ENCODE measurements at places on chromosomes 5 and 9.

DNA sequence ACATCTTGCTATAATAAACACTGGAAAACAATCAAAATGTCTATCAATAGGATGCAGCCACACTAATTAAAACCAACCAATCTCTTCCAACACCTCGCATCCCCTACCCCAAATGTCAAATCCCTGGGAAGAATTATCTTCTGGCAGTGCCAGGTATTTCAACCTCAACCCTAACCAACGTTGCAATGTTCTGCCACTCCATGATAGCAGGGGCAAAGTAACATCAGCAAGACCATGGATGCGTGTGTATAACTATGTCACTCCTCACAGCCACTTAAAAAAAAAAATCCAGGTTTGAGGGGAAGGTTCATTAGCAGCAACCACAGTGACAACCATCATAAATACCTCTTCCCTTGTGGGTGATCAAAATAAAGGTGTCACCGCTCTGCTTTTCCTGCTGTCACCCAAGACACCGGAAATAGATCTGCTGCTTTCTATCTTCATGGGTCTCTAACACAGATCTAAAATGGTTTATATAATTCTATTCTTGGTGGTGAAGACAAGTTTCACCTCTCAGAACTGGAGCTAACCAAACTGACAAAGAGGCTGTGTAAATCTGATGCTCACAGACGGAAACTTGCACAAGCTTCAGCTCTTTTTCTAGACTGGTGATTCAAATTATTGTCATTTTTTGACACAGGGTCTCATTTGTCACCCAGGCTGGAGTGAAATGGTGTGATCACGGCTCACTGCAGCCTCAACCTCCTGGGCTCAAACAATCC, 9.9 kb downstream of the HSPA9 start:
- no peak overlapping the region for H3K4me3 ChIP-seq
- no peak overlapping the region for H3K27ac ChIP-seq
- H3K27me3 ChIP-seq: no peaks in the 10 kb centered on the region
- H3K4me1 ChIP-seq: no peaks in the 10 kb centered on the region
- DNase-seq: no peak

GRCh38 chr5:139708434-139708861, 60.3 kb downstream of the CXXC5 start:
- peak overlapping the region; percentile 11 for H3K27ac ChIP-seq
- no peaks in the 10 kb centered on the region for H3K4me1 ChIP-seq
- H3K4me3 ChIP-seq: no peak overlapping the region
- peak; percentile 27 for DNase-seq
- H3K36me3 ChIP-seq: no peaks in the 10 kb centered on the region
- H3K27me3 ChIP-seq: no peaks in the 10 kb centered on the region

- no peaks in the 10 kb centered on the region for H3K27me3 ChIP-seq
- H3K4me3 ChIP-seq: no peak overlapping the region
- no peak overlapping the region for H3K27ac ChIP-seq
- H3K36me3 ChIP-seq: no peaks in the 10 kb centered on the region
- no peaks in the 10 kb centered on the region for H3K4me1 ChIP-seq
- no peak for DNase-seq
Measured at GRCh38 chr9:135769489-135770202, 67.7 kb downstream of the KCNT1 start.

- no peaks in the 10 kb centered on the region for H3K36me3 ChIP-seq
- H3K27ac ChIP-seq: no peak overlapping the region
- H3K4me1 ChIP-seq: no peaks in the 10 kb centered on the region
- no peak overlapping the region for H3K4me3 ChIP-seq
Measured at GRCh38 chr5:180595381-180596114, 4.2 kb upstream of the SCGB3A1 start.

DNA sequence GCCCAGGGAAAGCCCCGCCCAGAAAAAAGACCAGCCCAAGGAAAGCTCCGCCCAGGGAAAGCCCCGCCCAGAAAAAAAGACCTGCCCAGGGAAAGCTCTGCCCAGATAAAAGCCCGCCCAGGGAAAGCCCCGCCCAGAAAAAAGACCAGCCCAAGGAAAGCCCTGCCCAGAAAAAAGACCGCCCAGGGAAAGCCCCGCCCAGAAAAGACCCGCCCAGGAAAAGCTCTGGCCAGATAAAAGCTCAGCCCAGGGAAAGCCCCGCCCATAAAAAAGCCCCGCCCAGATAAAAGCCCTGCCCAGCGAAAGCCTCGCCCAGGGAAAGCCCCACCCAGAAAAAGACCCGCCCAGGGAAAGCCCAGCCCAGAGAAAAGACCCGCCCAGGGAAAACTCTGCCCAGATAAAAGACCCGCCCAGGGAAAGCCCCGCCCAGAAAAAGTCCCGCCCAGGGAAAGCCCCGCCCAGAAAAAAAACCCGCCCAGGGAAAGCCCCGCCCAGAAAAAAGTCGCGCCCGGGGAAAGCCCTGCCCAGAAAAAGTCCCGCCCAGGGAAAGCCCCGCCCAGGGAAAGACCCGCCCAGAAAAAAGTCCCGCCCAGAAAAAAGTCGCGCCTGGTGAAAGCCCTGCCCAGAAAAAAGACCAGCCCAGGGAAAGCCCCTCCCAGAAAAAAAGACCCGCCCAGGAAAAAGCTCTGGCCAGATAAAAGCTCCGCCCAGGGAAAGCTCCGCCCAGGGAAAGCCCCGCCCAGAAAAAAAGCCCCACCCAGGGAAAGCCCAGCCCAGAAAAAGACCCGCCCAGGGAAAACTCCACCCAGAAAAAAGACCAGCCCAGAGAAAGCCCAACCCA, 11.9 kb downstream of the GRIN1 start:
- H3K27ac ChIP-seq: no peak overlapping the region
- no peaks in the 10 kb centered on the region for H3K27me3 ChIP-seq
- DNase-seq: no peak
- H3K4me1 ChIP-seq: no peaks in the 10 kb centered on the region
- no peak overlapping the region for H3K4me3 ChIP-seq
- H3K36me3 ChIP-seq: no peaks in the 10 kb centered on the region

- H3K27ac ChIP-seq: no peak overlapping the region
- no peaks in the 10 kb centered on the region for H3K36me3 ChIP-seq
- no peak for DNase-seq
- H3K4me1 ChIP-seq: no peaks in the 10 kb centered on the region
Measured at GRCh38 chr5:62214701-62215100, 91.3 kb upstream of the KIF2A start.

DNA sequence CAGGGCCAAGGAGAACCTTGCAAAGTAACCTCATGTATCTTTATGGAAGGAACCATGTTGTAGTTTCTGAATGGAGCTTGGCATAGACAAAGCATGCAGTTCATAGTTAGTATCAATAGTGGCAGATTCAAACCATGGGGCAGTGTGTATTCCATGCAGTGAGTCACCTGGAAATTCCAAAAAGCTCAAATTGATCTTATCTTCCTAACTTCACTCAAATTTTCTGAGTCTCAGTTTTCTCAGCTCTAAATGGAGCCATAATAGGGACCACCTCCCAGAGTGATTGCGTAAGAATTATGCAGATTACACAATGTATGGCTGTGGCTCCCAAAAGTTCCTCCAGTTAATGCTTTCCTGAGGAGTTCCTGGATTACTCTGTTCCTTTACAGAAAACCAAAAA, 549.9 kb upstream of the KLF4 start:
- H3K27me3 ChIP-seq: no peaks in the 10 kb centered on the region
- no peaks in the 10 kb centered on the region for H3K4me1 ChIP-seq
- no peaks in the 10 kb centered on the region for H3K36me3 ChIP-seq
- no peak for DNase-seq

GRCh38 chr5:37086466-37087173, 162.6 kb downstream of the CPLANE1 start:
- no peak overlapping the region for H3K27ac ChIP-seq
- no peaks in the 10 kb centered on the region for H3K27me3 ChIP-seq
- DNase-seq: no peak
- H3K4me3 ChIP-seq: no peak overlapping the region

DNA sequence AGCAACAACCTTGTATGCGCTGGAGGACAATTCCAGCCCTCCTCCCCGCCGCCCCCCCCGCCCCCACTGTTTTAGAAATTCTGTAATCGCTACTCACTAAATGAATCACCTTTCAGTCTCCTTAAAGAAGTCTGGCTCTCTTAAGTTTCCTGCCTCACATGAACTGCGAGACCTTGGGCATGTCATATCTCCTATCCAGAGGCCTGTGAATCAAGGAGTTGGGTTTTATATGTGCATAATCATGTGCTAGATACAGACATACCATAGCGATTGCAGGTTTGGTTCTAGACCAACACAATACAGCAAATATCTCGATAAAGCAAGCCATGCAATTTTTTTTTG, 337 bp upstream of the DMAC1 start:
- no peak for DNase-seq
- no peaks in the 10 kb centered on the region for H3K27me3 ChIP-seq
- no peaks in the 10 kb centered on the region for H3K36me3 ChIP-seq
- H3K4me3 ChIP-seq: peak overlapping the region; percentile 69
- no peaks in the 10 kb centered on the region for H3K4me1 ChIP-seq

DNA sequence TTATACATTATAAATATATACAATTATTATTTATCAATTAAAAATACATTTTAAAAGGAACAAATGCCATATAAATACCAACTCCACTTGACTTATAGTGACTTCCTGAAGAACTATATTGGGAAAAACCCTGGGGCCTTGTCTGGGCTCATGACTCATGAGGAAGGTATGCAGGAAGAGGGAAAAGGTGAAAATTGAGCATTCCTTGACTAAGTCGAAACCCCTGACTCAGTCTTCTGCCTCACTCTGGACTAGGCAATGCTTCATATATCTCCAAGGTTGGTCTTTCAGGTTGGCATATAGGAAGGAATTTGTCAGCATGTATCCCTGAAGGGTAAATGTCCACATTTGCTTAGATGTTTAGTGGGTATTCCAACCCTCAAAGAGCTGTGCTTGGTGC, 78.5 kb downstream of the SH3TC2 start:
- H3K27ac ChIP-seq: no peak overlapping the region
- H3K4me1 ChIP-seq: peaks cover 2% of the 10 kb centered on the region
- H3K36me3 ChIP-seq: no peaks in the 10 kb centered on the region
- no peak for DNase-seq

DNA sequence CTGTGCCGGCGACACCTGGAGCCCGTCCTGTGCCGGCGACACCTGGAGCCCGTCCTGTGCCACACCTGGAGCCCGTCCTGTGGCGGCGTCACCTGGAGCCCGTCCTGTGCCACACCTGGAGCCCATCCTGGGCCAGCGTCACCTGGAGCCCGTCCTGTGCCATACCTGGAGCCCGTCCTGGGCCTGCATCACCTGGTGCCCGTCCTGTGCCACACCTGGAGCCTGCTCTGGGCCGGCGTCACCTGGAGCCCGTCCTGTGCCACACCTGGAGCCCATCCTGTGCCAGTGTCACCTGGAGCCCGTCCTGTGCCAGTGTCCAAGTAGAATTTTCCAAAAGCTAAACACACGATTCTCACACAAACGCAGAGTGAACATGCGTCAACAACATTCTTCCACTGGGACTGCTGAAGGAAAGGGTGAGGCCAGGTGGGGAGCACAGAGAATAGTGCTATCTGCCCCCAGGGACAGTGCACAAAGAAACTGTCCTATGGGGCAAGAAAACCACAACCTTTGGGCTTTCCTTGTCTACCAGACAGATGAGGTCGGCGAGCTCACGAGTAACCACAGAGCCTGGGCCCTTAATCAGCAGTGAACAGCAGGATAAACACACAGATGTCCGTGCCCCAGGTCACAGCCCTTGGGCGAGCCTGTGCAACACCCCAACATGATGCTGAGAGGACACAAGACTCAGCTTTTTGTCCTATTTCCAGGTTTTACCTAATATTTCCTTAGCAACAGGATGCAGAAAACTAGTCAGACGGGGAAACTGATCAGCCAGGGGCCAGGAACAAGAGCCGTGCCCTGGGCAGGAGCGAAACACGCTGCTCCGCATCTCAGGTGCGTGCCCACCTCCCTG, 7.9 kb downstream of the QSOX2 start:
- no peak overlapping the region for H3K27ac ChIP-seq
- H3K27me3 ChIP-seq: no peaks in the 10 kb centered on the region
- no peak overlapping the region for H3K4me3 ChIP-seq
- H3K4me1 ChIP-seq: no peaks in the 10 kb centered on the region
- no peaks in the 10 kb centered on the region for H3K36me3 ChIP-seq
- DNase-seq: no peak

DNA sequence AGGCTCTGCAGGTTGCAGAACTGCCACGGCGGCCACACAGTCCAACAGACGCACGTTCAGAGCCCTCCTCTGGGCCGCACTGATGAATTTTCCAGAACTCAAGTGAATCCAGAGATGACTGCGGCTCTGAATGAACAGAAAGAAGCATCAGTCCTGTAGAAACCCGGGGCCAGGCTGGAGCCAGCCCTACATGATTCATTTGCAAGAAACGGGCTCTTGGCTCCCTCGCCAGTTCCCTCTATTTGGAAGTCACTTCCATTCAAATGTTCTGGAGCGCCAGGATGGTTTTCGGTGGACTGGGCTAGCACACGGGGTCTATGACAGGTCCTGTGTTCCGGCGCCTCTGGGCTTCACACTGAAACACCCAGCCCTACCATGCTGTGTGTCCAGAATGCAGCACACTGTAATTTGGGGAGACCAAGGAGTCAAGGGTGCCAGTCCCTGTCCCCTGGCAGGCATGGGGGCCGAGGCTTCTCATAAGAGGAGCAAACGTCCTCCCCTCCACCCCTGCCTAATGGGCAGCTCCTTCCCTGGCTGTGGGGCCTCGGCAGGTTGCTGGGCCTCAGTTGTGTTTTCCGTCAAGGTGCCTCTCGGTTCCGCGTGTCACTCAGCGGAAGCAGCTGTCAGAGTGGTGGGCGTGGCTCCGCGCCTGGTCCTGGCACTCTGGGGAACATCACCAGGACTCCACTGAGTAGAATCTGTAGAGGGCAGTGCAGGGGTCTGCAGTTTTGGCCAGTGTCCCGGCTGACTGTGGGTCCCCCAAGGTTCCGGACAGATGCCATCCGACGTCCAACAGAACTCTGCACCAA, 18.1 kb upstream of the COL5A1 start:
- H3K27me3 ChIP-seq: no peaks in the 10 kb centered on the region
- DNase-seq: peak; percentile 60
- no peaks in the 10 kb centered on the region for H3K4me1 ChIP-seq
- no peak overlapping the region for H3K27ac ChIP-seq
- H3K4me3 ChIP-seq: no peak overlapping the region
- no peaks in the 10 kb centered on the region for H3K36me3 ChIP-seq

- peak; percentile 21 for DNase-seq
- no peaks in the 10 kb centered on the region for H3K27me3 ChIP-seq
- H3K27ac ChIP-seq: no peak overlapping the region
- peaks cover 2% of the 10 kb centered on the region for H3K36me3 ChIP-seq
Measured at GRCh38 chr9:123438321-123438720, 82.3 kb downstream of the CRB2 start.

DNA sequence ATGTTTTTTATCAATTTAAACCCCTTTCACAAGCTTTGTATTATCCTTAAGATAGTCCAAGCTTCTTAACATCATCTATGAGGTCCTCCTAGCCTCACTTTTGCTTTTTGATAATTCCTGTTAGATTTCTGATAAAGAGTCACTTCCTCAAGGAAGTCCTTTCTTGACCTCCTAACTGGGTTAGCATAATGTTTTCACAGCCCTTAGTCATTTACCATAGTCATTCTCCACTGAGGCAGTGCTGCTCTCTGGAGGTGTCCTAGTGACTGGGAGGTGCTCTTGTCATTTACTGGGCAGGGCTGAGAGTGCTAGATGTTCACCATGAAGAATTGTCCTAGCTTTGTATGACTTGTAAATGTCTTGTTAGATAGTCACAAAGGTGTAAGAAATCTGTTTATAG, 26.4 kb downstream of the TNPO1 start:
- peaks cover 6% of the 10 kb centered on the region for H3K4me1 ChIP-seq
- no peaks in the 10 kb centered on the region for H3K27me3 ChIP-seq

GRCh38 chr5:1930880-1931603, 48.3 kb upstream of the IRX4 start:
- no peak overlapping the region for H3K27ac ChIP-seq
- no peak for DNase-seq
- H3K4me3 ChIP-seq: peak overlapping the region; percentile 0
- H3K27me3 ChIP-seq: no peaks in the 10 kb centered on the region
- no peaks in the 10 kb centered on the region for H3K4me1 ChIP-seq
- no peaks in the 10 kb centered on the region for H3K36me3 ChIP-seq
